ENCODE measurements at places on chromosomes 5 and 9.

DNA sequence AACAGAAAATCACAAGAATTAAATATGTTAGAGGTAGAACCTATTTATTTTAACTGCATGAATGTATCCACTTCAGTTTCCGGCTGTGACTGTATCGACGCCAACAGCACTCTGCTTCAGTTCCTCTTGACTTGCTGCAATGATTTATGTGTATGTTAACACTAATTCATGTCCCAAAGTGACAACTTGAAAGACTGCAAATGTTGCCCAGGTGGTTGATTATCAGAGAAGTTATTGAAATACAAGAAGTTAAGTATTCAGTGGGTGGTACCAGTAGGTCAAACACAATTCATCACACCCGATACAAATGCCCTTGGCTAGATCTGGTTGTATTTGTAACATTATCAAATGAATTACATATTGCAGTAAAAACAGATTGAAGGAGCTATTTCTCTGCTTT is 622.7 kb upstream of the CDH18 start:
- DNase-seq, result no peak

DNA sequence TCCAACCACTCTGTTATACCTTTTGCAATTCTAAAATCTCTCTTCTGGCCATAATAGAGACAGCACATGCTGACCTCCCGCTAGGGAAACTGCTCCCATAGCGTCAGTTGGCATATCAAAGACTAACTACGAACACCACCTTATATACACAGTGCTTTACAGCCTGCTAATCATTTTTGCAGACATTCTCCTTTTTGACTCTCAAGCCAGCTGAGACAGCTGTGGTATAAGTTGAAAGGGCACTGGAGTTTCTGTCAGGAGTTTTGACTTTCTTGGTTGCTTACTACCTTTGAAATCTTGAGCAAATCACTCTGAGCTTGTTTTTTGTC is 160.2 kb upstream of the TBCA start:
- DNase-seq, result no peak

- DNase-seq, result no peak
These were observed 32.5 kb downstream of the TENT4A start for GRCh38 chr5:6745706-6746222.

DNA sequence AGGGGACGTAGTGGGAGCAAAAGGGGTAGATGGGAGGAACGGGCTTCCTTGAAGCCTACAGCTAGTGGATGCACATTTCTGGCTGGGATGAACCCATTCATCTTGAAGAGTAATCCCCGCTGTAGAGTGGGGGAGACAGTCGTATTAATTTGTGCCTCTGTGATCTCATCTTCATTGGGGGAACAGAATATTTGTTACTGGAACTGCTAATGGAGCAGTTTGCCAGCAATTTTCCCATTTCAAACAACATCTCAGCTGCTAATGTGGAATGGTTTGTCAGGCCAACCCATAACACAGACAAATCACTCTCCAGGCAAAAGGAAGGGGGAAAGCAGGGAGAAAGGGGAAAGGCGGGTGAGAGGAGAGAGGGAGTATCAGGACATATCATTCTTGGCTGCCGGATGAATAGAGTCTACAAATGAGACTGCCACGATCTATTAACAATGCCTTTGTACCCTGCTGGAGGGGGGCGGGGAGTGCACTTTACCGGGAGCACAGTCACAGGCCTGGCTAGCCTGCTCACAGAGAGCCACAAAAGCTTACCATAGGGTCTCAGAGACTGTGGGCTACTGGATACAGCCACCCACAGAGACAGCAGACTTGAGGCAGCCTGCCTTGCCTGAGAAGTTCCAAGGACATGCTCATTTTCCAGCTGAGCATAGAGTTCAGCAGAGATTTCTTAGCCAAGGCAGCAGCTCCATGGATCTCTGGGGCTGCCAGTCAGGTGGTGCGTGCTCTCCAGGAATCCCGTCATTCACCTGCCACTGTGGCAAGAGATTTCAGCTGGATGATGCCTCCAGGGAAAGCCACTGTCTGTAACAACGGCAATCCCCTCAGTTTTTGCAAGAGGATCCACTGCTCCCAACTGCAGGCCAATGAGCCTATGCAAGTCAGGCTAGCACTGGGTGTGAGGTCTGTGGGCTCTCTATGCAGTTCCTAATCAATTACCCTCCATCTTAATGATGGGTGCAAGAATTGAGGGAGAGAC is 217.7 kb upstream of the PANK3 start:
- DNase-seq, result no peak

DNA sequence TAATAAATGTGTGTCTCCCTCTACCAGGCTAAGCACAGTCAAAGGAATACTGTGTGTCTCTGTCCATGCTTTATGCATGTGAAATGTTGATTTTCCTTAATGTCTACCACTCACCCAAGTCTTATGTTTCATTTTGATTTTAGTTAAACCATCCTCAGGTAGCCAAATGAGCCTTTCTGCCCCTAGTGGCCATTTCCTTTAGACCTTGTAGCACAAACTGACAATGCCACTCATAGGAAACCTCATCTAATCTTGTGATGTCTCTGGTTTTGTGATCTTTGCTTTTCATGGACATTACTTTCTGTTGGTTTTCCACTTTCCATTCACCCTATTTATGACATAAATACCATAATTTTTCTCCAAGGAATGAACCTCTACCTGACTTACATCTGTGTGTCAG is 820.8 kb downstream of the MAT2B start:
- DNase-seq, result no peak

DNA sequence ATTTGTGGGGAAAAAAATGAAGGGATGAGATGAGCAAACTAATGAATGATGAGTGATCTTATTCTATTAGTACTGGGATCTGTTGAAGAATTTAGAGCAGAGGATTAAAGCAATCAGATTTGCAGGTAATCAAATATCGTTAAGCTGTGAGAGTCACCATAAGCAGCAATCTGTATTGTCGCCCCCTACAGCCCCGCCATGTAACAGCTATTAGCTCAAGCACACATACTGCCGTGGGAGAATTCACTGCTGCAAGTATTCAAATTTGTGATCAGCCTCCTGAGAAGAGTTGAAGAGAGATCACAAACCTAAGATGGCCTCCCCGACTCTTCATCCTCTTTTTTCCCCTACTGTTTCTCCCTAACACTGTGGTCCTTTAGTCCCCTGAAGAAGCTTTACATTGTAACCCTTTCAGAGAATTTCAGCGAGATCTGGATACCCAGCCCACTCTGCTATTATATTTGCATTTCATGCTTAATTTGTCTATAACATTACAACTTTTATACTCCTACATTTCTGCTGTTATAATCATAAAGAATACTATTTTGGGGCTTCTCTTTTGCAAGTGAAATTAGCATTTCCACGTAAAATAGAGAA is 28.5 kb upstream of the PHF24 start:
- no peak for DNase-seq

- no peak for DNase-seq
These were observed 5.4 kb upstream of the SH3PXD2B start for GRCh38 chr5:172459783-172460165.

DNA sequence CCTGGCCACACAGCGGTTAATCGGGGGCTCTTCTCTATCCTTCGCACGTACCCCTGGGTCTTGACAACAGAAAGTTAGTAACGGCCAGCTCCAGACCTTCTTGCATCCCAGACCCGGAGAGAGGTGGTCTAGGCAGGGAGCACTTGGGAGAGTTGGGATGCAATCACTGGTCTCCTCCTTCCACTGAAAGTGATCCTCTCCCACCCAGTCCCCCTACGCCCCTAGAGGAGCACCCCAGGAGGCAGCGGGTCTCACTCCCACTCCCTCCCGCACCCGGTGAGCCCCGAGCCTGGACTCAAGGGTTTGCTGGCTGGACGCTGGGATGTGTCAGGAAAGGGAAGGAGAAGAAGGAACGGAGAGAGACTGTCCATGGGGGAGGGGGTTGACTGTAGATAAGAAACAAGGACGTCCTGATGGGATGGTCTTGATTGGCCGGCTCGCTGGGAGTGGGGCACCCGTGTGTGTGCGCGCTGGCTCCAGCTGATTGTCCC is 2.0 kb downstream of the RORB start:
- no peak for DNase-seq

GRCh38 chr5:110297152-110297670 is 429.3 kb downstream of the TMEM232 start:
- no peak for DNase-seq

DNA sequence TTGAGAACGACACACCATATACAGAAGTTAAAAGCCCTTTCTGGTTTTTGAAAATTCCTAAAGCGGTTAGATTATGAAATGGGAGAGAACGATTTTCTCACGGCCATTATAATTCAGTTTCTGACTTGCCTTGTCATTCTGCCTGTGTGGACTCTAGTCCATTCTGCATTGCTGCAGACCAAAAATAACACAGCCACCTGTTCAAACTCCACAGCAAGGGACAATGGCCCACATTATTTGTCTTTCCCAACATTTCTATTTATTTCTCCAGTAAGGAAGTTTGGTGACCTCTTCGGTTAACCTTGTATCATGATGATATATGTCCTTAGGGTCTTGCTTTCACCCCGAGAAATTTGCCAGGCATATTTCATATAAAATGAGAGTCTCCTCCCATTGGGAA is 497.7 kb downstream of the BRINP1 start:
- DNase-seq, result no peak

DNA sequence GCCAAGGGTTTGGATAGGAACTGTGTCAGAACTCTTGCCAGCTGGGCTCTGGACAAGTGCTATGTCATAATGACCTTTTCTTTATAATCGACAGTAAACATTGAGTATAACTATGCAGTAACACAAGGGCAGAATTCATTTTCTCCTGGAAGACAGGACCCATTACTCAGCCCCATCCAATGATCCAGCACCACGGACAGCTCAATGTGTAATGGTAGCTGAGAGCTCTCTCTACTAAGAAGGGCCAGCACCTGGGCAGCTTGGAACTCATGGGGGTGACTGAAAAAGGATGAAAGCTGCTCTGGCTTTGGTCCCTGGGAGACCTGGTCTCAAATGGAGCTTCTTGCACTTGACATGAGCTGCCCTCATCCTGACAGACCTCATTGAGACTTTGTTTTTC is 347.8 kb downstream of the TRIM32 start:
- DNase-seq, result no peak

DNA sequence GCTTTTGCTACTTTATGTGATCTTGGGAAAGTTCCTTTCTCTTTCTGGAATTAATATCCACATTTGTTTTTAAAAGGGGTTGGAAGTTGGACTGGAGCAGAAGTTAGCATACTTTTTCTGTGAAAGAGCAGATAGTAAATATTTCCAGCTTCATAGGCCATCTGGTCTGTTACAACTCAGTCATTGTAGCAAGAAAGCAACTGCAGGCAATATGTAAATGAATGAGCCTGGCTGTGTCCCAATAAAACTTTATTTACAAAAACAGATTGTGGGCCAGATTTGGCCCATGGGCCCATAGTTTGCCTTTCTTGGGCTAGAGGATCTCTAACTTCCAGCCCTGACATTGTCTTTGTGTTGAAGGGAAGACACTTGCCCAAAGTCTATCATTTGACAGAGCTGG is 104.4 kb downstream of the ACTL7B start:
- no peak for DNase-seq

- DNase-seq, result no peak
These were observed 204.1 kb downstream of the ARRDC3 start for GRCh38 chr5:91179018-91179417.

- no peak for DNase-seq
These were observed 5.2 kb upstream of the HDHD3 start for GRCh38 chr9:113381909-113382411.

- DNase-seq, result no peak
These were observed 119.5 kb downstream of the FAM114A2 start for GRCh38 chr5:153919161-153919560.

GRCh38 chr5:17302106-17302505 is 84.7 kb downstream of the BASP1 start:
- DNase-seq, result no peak

GRCh38 chr9:10855847-10856246 is 243.0 kb upstream of the PTPRD start:
- DNase-seq, result no peak

DNA sequence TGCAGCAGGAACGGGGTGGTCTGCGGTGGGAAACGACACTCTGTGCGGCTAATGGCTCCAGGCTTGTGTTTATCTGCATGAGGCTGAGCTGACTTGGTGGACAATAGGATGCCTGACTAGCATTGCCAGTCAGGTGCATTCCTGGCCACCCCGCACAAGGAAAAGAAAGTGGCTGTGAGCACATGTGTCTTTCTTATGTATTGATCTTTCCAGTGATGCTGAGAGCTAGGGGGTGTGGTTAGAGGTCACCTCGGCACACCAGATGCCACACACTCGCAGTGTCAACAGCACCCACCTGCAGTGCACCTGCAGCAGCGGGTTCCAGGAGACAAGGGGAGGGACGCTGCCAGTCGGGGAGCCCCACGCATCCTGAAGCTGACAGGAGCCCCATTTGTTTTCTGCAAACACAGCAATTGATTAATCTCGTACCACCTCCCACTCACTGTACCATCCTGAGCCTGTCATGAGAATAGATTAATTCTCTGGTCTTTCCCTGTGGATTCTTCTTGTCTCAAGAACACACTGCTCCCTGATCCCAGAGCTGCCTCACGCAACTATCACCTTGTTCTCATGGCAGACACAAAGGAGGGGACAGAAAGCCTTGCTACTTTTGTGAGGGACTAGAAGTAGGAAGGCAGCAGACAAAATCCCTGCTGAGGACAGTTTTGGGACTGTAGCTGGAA is 251.7 kb upstream of the WWC1 start:
- DNase-seq, result no peak

GRCh38 chr5:16880547-16880946 is 55.5 kb downstream of the MYO10 start:
- DNase-seq, result no peak

GRCh38 chr5:11525020-11525419 is 379.2 kb downstream of the CTNND2 start:
- no peak for DNase-seq

- no peak for DNase-seq
These were observed 30.4 kb downstream of the C9orf50 start for GRCh38 chr9:129590466-129590865.

- DNase-seq, result no peak
These were observed 77.4 kb upstream of the WWC1 start for GRCh38 chr5:168214071-168214470.

DNA sequence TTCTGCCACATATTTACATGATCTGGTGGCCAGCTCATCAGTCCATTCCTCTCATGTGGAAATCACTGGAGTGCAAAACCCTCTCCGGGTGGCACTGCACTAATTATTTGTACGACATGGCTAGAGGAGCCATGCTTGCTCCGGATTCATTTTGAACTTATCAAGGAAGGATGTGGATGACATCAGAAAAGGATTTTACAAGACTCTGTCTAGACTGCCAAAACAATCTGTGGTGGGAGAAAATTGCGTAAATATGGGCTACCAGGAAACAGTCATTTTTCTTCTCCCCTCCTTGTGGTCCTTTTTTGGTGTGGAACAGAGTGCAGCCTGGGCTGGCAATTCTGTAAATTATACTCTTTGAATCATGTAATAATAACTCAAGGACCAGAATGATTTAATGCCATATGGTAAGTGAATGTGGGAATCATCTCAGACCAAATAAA is 123.4 kb upstream of the IFNE start:
- DNase-seq, result no peak

GRCh38 chr5:138438003-138438723 is 694 bp upstream of the REEP2 start:
- no peak for DNase-seq

- DNase-seq, result no peak
These were observed 539.3 kb downstream of the PDE4D start for GRCh38 chr5:59354274-59354673.
